ENCODE measurements at places on chromosomes 16 and 17.

- no peak for DNase-seq
These were observed 15.2 kb downstream of the AOC3 start for GRCh38 chr17:42866216-42866615.

GRCh38 chr16:84489131-84489530, 15.3 kb downstream of the MEAK7 start:
- DNase-seq, result no peak

GRCh38 chr16:84992717-84993075, 18.6 kb downstream of the ZDHHC7 start:
- DNase-seq, result no peak

- DNase-seq, result no peak
These were observed 297.7 kb downstream of the SEC14L1 start for GRCh38 chr17:77438241-77439188.

- peak; percentile 73 for DNase-seq
These were observed 5.6 kb downstream of the SF3B3 start for GRCh38 chr16:70529051-70529777.
